ENCODE measurements at places on chromosomes 3 and 15.

GRCh38 chr3:107524841-107525643 is 2.3 kb downstream of the BBX start:
- peak; percentile 15 for DNase-seq

- no peak for DNase-seq
These were observed 683.8 kb downstream of the DIPK2A start for GRCh38 chr3:144655423-144655822.

DNA sequence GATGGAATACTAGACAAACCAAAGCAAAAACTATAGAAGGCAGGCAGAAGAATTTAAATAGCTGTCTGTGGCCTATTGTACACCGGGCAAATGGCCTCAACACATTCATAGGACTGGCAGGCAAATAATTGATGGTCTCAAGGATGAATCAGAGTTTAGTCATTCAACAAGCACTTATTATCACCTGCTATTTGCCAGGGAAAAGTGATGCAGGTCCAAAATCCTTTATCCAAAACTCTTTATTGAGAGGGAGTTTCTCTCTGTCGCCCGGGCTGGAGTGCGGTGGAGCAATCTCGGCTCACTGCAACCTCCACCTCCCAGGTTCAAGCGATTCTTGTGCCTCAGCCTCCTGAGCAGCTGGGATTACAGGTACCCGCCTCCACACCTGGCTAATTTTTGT is 2.3 kb downstream of the EIF2AK4 start:
- DNase-seq: no peak

DNA sequence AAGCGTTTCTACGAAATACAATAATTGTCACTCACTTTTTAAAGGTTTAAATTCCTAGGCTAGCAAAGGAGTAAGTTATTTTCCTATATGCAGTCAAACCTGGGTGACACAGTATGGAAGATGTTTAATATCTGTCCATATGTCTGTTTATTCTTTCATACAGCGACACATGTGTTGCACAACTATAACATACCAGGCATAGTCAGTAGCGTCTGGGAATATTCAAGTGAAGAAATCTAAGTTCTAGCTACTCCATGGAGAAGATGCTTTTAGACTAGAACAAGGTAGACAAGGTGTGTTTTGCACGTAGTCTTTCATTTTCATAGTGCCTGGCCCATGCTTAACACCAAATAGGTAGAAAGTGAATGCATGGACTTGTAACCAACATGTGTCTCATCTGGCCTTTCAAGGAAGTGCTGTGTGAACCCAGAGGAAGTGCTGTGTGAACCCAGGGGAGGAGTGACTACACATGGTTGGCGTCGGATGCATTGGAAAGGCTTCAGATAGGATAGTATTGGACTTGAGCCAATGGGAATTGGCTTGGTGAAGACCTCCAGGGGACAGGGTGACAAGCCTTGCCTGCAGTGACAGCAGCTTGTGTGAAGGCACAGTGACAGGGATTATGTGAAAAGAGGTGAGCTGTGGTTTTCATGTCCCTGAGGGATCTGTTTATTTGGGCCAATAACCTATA is 267.0 kb downstream of the PTPRG start:
- no peak for DNase-seq

- no peak for DNase-seq
These were observed 77.6 kb upstream of the DLG1 start for GRCh38 chr3:197376020-197376419.

GRCh38 chr15:36468746-36469145 is 110.7 kb upstream of the CDIN1 start:
- DNase-seq: no peak

GRCh38 chr15:69531665-69532027 is 79.0 kb downstream of the RPLP1 start:
- DNase-seq: no peak

GRCh38 chr15:94040541-94041248 is 190.7 kb upstream of the MCTP2 start:
- no peak for DNase-seq

DNA sequence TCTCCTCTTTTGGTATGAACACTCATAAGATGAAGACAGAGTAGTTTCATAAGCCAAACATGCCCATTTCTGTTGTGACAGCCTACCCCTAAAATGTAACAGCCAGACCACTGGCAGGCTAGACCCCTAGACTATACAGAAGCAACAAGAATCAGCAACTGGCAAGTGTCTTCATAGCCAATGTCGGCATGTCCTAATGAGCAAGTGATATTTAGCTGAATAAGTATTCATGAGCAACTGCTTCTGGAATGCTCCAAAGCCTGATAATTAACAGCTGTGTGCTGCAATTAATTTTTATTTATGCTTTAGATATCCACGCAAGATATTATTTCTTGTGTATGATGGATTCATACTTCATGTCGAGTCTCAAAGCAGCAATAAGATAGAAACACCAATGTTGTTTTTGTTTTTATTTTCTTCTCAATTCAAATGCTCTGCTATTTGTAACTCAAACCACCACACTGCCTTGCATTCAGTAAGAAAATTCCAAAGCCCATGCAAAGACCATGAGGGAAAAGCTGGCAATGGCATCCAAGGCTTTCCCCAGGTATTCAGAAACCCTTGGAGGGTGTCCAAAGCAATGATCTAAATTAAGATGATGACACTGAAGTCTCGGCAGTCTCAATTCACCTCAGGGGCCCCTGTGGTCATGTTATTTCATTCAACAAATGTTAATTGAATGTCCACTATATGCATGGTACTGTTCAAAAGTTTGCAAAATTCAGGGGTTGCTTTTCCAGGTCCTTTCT is 167.7 kb upstream of the NECTIN3 start:
- no peak for DNase-seq

DNA sequence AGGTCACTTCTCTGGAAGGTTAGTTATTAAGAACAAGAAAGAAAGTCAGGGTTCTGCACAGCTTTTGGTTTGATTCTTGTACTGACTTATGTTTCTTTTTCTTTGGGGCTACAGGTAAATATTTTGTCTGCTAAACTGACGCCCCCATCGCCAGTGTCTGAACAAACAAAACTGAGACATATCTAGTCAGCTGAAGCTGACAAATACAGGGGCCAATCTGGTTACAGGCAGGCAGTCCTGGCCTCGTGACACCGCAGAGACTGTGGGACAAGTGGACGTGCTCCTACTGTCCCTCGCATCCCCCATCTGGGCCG is 4.6 kb upstream of the RPL14 start:
- no peak for DNase-seq

DNA sequence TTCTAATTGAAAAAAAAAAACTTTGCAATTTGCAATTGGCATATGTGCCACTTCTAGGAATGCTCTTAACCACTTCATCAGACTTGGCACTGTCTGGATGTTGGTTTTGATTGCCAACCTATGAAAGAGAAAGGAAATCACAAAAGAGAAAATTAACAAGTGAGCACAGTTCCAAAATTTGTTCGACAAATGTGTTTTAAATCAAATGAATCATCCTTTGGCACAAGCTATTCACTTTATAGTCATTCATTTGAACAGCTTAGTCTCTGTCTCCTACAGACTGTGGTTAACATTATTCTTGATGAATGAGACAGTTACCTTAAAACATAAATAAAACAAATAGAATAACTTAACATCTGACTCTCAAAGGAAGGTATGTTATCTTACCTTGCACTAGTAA is 265.0 kb downstream of the EPHA3 start:
- DNase-seq: no peak

GRCh38 chr15:80512726-80513660 is 108.8 kb downstream of the ARNT2 start:
- DNase-seq: no peak

DNA sequence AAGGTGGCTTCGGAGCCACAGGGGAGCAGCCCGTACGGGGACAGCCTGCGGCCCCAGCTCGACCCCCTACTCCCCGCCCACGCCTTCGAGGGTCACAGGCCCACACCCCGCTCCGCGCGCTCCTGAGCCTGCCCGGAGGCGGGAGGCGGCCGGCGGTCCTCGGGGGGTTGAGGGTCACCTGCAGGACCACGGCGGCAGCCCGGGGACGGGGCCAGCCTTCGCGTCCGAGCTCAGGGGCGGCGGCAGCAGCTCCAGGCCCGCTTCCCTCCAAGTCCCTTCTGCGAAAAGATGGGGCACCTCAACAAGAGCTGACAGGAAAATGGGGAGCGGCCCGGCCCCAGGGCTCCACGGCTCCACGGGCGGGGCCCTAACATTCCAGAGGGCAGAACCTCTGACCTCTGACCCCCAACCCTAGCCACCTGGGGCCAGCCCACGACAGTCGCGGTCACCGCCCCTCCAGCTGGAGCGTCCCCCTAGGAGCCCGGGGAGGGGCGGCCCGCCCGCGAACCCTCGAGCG is 428 bp downstream of the LYSMD4 start:
- DNase-seq: no peak

- no peak for DNase-seq
These were observed 29.6 kb downstream of the CX3CR1 start for GRCh38 chr3:39250116-39250747.

DNA sequence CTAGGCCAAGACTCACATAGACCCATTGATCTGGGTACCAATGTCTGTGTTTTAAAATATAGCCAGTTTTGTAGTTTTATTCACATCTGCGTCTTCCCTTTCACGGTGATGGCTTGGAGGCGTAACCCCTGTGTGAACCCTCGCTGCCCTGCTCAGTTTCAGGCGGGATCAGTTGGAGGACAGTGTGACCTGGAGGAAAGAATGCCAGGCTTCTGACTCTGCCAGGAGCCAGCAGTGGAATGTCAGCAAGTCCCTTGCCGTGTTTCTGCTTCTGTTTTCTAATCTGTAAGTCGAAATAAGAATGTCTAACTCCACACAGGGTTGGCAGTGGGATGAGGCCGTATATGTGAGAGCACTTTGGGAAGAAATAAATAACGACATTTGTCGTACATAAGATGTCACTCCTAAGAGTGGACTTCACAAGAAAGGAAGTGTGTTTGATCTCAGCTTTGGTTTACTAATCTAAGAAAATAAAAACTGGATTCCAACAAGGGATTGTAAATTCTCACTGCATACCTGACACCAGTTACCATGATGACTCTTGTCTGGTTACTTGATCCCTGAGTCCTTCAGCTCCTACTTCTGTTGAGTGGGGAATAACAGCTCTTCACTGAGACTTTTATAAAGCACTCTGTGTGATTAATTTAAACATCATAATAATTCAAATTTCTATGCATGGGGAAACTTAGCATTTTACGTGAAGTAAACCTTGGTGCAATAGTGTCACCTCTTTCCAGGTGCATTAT is 6.3 kb upstream of the CA12 start:
- DNase-seq: no peak

- DNase-seq: no peak
These were observed 84.8 kb upstream of the ARRDC4 start for GRCh38 chr15:97875513-97876280.

GRCh38 chr15:25712192-25712960 is 150.8 kb downstream of the ATP10A start:
- DNase-seq: no peak

- DNase-seq: no peak
These were observed 677.0 kb downstream of the FHIT start for GRCh38 chr3:60574046-60574769.

DNA sequence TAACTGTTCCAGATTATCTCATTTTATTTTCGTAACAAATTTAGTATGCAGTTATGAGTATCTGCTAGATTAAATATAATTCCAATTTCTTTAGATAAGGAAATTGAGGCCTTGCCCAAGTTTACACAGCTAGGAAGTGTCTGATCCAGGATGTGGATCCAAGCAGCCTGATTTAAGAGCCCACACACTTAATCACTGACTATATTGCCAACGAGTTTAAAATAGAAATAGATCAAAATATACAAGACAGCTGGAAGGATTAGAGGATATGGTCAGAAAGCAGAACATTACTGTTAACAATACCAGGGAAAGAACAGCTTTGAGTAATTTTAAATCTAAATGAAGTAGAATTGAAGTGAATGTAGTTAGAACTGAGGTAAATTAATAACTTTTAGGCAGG is 215.2 kb downstream of the C3orf38 start:
- DNase-seq: no peak

- no peak for DNase-seq
These were observed 71.3 kb upstream of the SMAD3 start for GRCh38 chr15:66993874-66994696.

DNA sequence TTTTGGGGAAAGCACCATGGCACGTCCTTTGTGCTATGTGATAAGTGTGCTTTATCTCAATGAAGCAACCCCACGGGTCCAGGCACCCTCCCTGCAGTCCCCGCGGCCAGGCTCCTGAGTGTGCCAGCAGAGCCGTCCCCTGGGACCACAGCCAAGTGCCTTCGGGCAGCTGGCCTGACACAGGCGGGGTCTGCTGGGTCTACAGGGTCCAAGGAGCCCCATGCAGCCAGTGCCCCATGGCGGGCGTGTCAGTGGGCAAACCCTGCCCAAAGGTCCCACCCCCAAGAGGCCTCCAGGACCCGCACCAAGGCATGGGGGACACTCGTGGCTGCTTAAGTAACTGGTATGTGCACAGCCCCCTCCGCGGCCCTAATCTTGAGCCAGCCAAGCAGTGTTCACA is 35.3 kb downstream of the KLHL25 start:
- DNase-seq: no peak

GRCh38 chr15:80259942-80260510 is 8.0 kb upstream of the CTXND1 start:
- no peak for DNase-seq

- no peak for DNase-seq
These were observed 43.3 kb upstream of the GSK3B start for GRCh38 chr3:120137548-120137947.

GRCh38 chr3:129485721-129486663 is 42.4 kb upstream of the RHO start:
- no peak for DNase-seq

GRCh38 chr15:78210349-78210717 is 24.0 kb downstream of the ACSBG1 start:
- DNase-seq: no peak

- DNase-seq: no peak
These were observed 11.4 kb upstream of the IGDCC3 start for GRCh38 chr15:65389226-65389625.

DNA sequence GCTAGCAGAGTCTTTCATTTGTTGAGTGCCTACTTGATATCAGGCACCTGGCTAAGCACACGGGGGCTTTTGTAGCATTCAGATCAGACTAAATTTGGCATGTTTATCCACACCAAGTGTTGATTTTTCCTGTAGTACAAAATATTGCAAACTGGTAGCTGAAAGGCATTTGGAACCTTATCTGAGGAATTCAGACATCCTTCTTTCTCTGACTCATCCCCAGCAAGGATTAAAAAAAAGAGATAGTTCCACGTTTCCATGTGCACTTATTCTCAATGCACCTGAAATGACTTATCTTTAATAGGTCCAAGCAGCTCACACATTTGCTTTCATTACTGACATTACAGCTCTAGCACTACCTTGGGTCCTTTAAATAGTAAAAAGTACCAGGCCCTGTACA is 786.0 kb upstream of the GRM7 start:
- no peak for DNase-seq

GRCh38 chr3:157418104-157418503 is 18.5 kb upstream of the PTX3 start:
- DNase-seq: no peak

- no peak for DNase-seq
These were observed 62.9 kb downstream of the ZNF609 start for GRCh38 chr15:64523240-64523639.

Data from activated naive CD4-positive, alpha-beta T cell (primary cell).